Type B pancreatic cell (in vitro differentiated cells): ENCODE measurements at places on chromosomes 5 and 9. TPM values are rescaled to one million over a fixed set of nuclear protein-coding genes. Genes with fewer than 3 reads are reported as not detected.

GRCh38 chr9:126234681-126235335 is 91.8 kb upstream of the MVB12B start:
- DNase-seq: no peak

DNA sequence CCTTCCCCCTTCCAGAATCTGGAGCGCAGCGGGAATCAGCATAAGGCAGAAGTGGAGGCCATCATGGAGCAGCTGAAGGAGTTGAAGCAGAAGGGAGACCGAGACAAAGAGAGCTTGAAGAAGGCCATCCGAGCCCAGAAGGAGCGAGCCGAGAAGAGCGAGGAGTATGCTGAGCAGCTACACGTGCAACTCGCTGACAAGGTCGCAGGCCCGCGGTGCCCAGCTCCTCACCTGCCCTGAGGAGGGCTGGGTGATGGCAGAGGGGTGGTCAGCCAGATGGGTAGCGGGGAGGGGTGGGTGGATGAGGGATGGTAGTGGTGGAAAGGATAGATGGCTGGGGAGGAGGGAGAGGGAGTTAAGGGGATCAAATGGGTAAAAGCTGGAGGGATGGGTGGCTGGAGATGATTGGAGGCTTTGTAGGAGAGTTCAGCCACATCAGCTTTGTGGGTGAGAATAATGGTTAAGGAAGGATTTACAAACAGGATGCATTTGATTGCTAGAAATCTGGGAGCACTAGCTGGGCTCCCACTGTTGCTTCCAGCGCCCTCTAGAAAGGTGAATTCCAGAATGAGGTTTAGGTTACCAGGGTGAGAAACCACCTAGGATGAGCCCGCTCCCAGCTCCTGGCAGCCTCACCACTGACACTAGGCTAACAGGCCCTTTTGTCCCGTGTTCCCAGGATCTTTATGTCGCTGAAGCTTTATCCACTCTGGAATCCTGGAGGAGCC is 19.7 kb upstream of the GLE1 start:
- no peak for DNase-seq

DNA sequence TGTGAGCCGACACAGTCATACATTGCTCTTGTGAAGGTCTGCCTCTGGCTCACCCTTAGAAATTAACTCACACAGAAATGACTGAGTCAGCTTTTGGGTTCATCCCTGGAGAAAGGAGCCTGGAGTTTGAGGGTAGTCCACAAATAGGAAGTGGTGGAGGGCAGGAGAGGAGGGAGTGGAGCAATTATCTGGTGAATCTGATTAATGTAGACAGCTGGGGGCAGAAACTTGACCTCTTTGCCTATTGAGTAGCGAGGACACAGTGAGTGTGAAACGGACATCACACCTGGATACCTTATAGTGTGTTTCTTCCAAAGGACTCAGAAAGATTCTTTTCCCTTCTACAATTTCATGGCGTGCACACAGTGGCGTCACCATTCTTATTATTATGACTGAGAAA is 48.5 kb upstream of the MSX2 start:
- no peak for DNase-seq

- no peak for DNase-seq
These were observed 178.5 kb upstream of the GNA14 start for GRCh38 chr9:77826621-77827020.

Gene CD72
- 1.5 and 2.8 TPM in 2 replicates for total RNA-seq

- DNase-seq: no peak
These were observed 111.1 kb downstream of the ARRDC3 start for GRCh38 chr5:91271999-91272398.

DNA sequence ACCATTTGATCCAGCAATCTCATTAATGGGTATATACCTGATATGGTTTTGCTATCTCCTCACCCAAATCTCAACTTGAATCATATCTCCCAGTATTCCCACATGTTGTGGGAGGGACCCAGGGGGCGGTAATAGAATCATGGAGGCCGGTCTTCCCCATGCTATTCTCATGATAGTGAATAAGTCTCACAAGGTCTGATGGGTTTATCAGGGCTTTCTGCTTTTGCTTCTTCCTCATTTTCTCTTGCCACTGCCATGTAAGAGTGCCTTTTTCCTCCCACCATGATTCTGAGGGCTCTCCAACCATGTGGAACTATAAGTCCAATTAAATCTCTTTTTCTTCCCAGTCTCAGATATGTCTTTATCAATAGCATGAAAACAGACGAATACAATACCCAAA is 74.5 kb upstream of the APC start:
- no peak for DNase-seq

GRCh38 chr5:174532455-174533453 is 191.6 kb upstream of the MSX2 start:
- peak; percentile 78 for DNase-seq

GRCh38 chr5:96516631-96517071 is 83.6 kb upstream of the PCSK1 start:
- DNase-seq: no peak

Gene AGXT2
- not detected in 2 replicates for total RNA-seq

Gene TAF1L
- not detected in 2 replicates for total RNA-seq

DNA sequence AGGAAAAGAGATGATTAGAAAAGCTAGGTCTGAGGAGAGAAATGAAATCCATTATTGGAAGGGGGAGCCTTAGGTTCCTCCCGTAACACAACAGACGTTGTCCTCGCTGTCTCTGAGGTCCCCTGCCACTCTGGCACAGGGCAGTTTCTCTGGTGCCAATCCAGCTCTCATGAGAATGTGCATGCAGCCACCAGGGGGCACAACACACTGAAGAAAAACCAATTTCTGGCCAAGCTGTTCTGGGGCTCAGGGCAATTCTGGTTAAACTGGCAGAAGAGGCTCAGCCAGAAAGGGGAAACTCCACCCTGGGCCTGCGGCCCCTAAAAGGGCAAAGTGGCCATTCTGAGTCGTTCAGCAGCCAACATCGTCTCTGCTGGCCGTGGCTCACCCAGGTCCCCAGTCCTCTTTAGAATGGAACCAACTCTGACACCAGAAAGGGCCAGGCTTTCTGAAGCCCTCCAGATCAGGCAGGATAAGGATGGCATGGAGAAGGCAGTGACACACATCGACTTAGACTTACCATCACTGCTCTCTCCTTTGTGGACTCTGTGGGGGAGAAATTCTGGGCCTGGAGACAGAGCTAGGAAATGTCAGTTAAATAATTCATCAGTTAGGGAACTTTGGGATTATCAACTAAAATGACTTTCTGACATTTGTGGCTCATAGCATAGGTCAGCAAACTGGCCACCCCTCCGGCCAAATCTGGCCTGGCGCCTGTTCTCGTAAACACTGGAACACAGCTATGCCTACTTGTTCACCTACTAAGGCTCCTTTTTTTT is 58.5 kb upstream of the GOLPH3 start:
- DNase-seq: no peak

Gene EIF4E1B
- not detected in 2 replicates for total RNA-seq

Gene TLX3
- total RNA-seq: 2.1 and 7.8 TPM in 2 replicates

- peak; percentile 81 for DNase-seq
These were observed 12.4 kb downstream of the PTTG1 start for GRCh38 chr5:160434022-160434531.

- DNase-seq: no peak
These were observed 138.7 kb downstream of the ZNF354C start for GRCh38 chr5:179198825-179199224.

- DNase-seq: no peak
These were observed 163.8 kb downstream of the GADD45G start for GRCh38 chr9:89768650-89769071.

DNA sequence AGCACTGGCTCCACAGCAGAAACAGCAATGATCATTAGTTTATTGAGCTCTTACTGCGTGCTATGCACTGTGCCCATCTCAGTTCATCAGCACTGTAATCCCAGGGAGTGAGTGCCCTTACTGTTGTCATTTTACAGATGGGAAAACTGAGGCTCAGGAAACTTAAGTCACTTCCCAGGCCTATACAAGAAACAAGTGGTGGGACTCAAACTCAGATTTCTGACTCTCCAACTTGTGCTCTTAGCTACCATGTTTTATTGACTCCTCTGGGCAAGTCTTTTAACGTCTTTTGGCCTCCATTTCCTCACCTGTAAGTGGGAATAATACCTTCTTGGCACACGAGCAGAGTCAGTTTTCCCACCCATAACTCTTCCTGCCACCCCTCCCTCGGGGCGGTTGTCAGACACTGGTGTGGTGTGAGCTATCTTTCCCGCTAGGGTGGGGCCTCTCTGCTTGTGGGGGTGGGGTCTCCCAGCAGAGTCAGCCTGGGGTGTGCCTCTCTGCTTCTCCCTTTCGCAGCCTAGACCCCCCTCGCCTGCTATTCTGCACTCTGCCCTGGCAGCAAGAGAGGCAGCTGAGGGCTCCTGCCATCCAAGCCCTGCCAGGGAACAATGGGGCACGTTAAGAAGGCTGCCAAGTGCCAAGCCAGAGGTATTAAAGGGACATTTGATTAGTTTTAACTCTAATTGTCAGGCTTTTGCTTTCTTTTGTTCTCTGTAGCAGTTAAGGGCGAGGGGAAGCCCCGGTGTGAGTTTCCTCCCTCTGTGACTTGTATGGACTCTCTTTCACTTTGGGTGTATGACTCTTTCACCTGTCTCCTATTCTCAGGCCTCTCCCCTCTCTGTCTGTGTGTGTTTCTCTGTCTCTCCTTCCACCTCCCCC is 12.1 kb downstream of the GALNT10 start:
- no peak for DNase-seq

Gene NME5
- 4.3 and 7.8 TPM in 2 replicates for total RNA-seq

GRCh38 chr9:72827950-72828731 is 124.7 kb downstream of the ALDH1A1 start:
- DNase-seq: no peak

DNA sequence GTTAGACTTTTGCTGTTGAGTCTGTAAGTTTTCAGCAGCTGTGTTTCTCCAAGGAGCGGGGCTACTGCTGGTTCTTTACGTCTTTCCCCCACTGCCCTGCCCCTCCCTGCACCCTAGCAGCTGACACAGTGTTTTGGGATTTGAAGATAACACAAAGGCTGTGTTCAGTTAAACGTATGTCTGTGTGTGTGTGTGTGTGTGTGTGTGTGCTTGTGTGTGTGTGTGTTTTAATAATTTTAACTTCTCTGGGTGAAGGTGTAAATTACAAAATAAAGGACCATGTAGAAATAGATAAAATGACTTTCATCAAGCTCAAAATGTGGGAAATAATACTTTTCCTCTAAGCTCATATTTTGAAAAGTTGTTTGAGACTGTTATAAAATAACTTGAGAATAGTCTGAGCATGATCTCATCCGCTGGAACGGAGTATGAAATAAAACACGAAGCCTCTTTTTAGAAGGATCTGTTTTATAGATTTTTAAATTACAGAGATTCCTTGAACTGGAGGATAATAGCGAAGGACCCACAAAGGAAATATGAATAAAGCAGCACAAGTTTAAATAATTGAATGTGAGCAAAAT is 10.9 kb downstream of the ABL1 start:
- no peak for DNase-seq

- no peak for DNase-seq
These were observed 121.2 kb downstream of the CEMIP2 start for GRCh38 chr9:71647094-71647591.

DNA sequence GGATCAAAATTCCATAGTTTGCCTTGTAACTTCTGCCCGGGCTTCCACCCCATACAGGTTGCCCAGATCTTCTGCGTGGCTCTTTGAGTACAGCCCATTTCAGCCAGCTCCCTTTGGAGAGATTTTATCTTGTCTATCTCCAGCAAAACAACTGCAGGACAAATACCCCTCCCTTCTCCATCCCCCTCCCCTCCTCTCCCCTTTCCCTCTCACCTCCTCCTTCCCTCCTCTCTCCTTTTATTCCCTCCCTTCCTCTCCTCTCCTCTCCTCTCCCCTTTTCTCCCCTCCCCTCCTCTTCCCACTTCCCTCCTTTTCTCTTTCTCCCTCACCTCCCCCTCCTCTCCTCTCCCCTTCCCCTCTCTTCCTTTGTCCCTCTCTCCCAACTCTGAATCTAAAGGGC is 58.2 kb downstream of the COL15A1 start:
- peak; percentile 43 for DNase-seq

Gene CFAP77
- 1.5 TPM in 1 of 2 replicates, not detected in the other for total RNA-seq

Gene WDR38
- total RNA-seq: 0.75 TPM in 1 of 2 replicates, not detected in the other

- no peak for DNase-seq
These were observed 74.1 kb upstream of the BASP1 start for GRCh38 chr5:17143335-17143734.

- DNase-seq: no peak
These were observed 158.1 kb downstream of the FGF1 start for GRCh38 chr5:142527664-142528295.

- no peak for DNase-seq
These were observed 6.3 kb downstream of the PDE4D start for GRCh38 chr5:59887274-59887673.

Gene SLC6A19
- 12.6 and 22.2 TPM in 2 replicates for total RNA-seq

Gene UAP1L1
- 3.4 and 5.4 TPM in 2 replicates for total RNA-seq
